DMS153 (cell line): ENCODE measurements at places on chromosomes 1 and 21.

DNA sequence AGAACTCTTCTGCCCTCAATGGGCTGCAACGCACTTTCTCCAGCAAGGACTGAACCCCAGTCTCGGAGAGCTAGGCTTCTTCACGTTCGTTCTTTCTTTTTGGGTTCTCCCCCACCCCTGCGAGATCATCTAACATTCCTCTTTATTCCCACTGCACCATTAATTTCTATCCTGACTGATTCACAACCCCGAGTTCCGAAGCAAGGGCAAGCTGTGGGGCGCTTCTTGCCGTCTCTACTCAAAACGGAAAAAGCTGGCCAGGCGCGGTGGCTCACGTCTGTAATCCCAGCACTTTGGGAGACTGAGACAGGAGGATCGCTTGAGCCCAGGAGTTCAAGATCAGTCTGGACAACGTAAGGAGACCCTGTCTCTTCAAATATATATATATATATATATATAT lies 37.4 kb upstream of the BTG2 start:
- DNase-seq = no peak

GRCh38 chr21:27298465-27298864 lies 331.6 kb upstream of the ADAMTS5 start:
- DNase-seq = no peak

DNA sequence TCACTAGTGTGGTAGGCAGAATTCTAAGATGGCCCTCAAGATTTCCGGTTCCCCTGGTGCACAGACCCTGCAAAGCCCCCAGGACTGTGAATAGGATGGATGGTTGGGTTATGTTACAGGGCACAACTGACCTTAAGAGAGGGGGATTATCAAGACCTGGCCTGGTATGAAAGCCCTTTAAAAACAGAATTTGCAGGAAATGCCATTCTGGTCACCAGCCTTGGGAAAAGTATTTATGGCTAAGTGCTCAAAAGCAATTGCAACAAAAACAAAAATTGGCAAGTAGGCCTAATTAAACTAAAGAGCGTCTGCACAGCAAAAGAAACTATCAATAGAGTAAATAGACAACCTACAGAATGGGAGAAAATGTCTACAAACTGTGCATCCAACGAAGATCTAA lies 144.7 kb upstream of the EDN2 start:
- no peak for DNase-seq

DNA sequence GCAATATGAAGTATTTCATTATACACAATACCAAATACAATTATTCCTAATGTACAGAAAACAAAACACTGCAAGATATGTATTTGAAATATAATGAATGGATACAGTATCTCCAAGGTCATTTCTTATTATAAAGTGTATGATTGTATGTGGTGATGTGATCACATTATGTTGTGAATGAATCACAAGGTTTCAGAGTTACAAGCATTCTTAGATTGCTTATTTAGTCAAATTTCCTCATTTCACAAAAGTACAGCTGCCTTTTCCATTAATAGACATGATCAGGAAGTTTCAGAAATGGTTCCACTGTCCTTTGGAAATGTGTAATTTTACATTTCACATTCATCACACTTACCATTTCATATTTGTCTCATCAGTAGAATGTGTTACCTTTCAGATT lies 28.3 kb upstream of the NEK7 start:
- DNase-seq = no peak
